Left lung (tissue), 14 donors: ENCODE measurements at places on chromosomes 2 and 18.

DNA sequence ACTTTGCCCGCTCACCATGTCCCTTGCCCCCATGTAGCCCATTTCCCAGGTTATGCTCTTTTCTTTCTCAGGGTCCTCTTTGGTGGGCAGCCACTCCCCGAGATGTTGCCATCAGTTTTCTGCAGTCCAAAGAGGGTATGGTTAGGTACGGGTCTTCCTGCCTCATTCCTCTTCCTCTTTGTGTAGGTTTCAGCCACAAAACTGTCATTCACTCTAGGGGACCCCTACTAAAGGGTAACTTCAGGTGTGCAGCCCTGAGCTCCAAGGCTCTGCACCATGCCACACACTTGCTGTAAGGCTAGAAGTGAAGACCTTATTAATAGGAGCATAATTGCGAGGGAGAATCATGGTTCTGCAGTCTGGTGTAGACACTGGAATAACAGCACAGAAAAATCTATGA is 99.8 kb upstream of the ZNF397 start:
- DNase-seq, result no peak

- no peak for DNase-seq
These were observed 1.7 kb upstream of the STAMBP start for GRCh38 chr2:73827018-73827417.

GRCh38 chr2:4291430-4291829 is 588.1 kb downstream of the DCDC2C start:
- DNase-seq, result no peak

DNA sequence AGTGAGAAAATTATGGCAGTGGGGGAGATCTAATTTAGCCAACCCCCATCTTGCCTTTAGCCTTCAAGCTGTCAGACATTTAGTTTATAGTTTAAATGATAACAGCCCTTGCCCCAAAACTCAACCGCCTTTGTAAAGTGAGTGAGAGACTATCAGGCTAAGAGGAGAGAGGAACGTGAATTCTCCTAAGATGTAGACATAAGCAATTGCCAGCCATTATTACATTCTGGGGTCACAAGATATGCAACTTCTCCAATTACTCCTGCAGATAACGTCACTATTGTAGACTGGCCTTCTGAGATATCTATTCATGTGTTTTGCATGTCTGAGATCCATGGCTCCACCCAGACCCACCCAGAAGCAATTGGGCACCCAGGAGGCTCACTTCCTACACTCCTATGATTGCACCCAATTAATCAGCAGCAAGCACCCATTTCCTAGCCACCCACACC is 307.3 kb downstream of the NBAS start:
- DNase-seq, result no peak

DNA sequence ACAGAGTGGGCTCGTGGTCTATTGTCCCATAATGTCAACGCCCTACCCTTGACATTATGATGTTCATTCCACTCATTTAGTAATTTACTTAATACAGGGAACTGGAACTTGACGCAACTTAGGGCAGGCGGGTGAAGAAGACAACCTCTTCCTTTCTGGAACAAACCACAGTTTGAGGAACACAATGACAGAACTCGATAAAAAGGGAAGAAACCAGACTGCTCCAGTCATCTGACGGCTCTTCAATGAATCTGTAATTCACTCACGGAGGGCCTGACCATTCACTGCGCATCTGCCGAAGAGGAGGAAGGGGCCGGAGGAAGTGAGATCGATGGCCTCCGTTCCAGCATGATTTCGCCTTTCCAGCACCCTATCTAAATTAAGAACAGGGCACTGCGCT is 83.2 kb downstream of the BCL2 start:
- peak; percentile 68 for DNase-seq

- DNase-seq, result no peak
These were observed 54.0 kb downstream of the UXS1 start for GRCh38 chr2:106140113-106140512.

GRCh38 chr2:3839476-3839875 is 136.1 kb downstream of the DCDC2C start:
- DNase-seq, result no peak
